ENCODE measurements at places on chromosomes 16 and 17.

GRCh38 chr17:78474614-78475146 is 96.2 kb downstream of the PGS1 start:
- no peaks in the 10 kb centered on the region for H3K4me1 ChIP-seq
- no peak overlapping the region for H3K4me3 ChIP-seq
- H3K27ac ChIP-seq, result no peak overlapping the region
- H3K27me3 ChIP-seq, result no peaks in the 10 kb centered on the region

- DNase-seq, result no peak
- H3K27ac ChIP-seq, result no peak overlapping the region
- H3K4me3 ChIP-seq, result peak overlapping the region; percentile 95
- no peaks in the 10 kb centered on the region for H3K36me3 ChIP-seq
- H3K4me1 ChIP-seq, result peaks cover 9% of the 10 kb centered on the region
- peaks cover 31% of the 10 kb centered on the region for H3K27me3 ChIP-seq
Observed at GRCh38 chr17:39151943-39152818, 744 bp upstream of the PLXDC1 start.

GRCh38 chr16:85606904-85607303 is 6.2 kb upstream of the GSE1 start:
- peak overlapping the region; percentile 5 for H3K4me3 ChIP-seq
- H3K27me3 ChIP-seq, result no peaks in the 10 kb centered on the region
- DNase-seq, result no peak
- H3K36me3 ChIP-seq, result no peaks in the 10 kb centered on the region

DNA sequence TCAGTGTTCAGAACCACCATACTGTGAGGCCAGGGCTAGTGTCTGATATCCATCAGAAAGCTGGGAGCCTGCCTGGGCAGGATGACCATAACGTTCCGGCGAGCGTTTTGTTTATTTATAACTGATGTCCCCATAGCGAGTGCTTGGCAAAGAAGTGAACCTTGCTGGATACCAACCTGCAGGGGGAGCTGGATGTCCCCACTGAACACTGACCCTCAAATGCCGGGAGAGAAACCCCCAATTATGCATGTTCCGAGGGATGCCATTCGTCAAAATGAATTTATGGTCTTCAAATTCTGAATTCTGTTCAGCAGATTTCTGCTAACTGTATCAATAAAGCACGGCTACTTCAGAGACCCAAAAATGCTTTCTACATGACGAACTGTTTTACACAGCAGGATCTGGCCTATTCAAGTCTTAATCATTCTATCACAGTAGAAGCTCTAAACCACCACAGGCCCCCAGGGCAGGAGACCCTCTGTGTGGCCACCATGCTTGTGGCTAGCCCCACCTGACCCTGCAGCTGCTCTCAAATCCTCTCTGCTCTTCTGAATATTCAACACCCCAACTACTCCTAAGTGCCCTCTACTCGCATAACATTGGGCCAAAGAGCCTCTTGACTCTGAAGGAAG is 15.2 kb downstream of the MED24 start:
- H3K27ac ChIP-seq, result peak overlapping the region; percentile 73
- DNase-seq, result peak; percentile 89
- H3K27me3 ChIP-seq, result no peaks in the 10 kb centered on the region
- H3K36me3 ChIP-seq, result peaks cover 3% of the 10 kb centered on the region
- H3K4me3 ChIP-seq, result no peak overlapping the region

DNA sequence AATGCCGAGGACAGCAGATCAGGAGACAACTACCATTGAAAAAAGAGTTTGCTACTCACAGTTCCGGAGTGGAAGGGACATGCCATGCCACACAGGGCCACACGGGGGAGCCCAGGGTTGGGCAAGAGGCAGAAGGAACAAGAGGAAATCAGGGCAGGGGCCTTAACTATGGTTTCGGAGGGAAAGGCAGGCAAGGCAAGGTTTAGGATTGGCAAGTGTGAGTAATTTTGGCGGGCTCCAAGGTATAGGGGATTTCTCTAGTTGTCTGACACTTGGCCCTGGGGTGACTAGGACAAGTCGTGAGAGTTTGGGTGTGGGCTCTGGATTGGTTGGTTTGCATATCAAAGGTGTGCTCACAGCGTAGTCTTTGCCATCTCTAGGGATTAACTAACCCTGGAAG is 27.0 kb upstream of the NTN1 start:
- H3K27me3 ChIP-seq, result peaks cover 30% of the 10 kb centered on the region
- no peaks in the 10 kb centered on the region for H3K4me1 ChIP-seq
- H3K36me3 ChIP-seq, result no peaks in the 10 kb centered on the region
- peak; percentile 58 for DNase-seq

GRCh38 chr16:50702725-50703124 is 9.3 kb downstream of the NOD2 start:
- no peaks in the 10 kb centered on the region for H3K27me3 ChIP-seq
- H3K36me3 ChIP-seq, result no peaks in the 10 kb centered on the region
- H3K4me1 ChIP-seq, result no peaks in the 10 kb centered on the region
- no peak overlapping the region for H3K4me3 ChIP-seq
- no peak overlapping the region for H3K27ac ChIP-seq

- no peaks in the 10 kb centered on the region for H3K27me3 ChIP-seq
- no peak overlapping the region for H3K4me3 ChIP-seq
- peaks cover 44% of the 10 kb centered on the region for H3K36me3 ChIP-seq
- H3K4me1 ChIP-seq, result no peaks in the 10 kb centered on the region
Observed at GRCh38 chr16:81369888-81370504, 55.2 kb downstream of the GAN start.
